ENCODE measurements at places on chromosomes 6 and 20.
A peak's percentile ranks its signal among the peaks of the same experiment; 100 is the strongest.

- no peak for DNase-seq
Measured at GRCh38 chr6:33958526-33959328, 154.9 kb upstream of the MLN start.

GRCh38 chr6:26172608-26172968 is 85.4 kb downstream of the HFE start:
- no peak for DNase-seq

DNA sequence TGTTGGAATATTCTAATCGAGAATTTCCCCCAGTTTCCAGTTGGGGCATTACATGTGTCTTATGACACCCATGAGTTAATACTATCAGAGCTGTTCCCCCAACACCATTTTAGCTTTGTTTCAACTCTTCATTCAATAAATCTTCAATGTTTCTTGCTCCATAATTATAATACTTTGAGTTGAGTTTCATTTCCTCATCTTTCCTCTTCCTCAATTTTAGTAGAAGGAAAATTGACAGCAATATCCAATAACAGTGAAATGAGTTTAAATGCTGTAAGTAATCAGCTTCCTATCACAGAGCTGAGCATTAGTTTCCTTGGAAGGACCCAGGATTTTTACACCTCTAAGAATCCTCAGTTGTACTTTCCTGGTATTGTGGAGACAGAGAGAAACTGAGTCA is 1.0 kb upstream of the STMND1 start:
- no peak for DNase-seq

- DNase-seq: peak; percentile 58
Measured at GRCh38 chr6:20873425-20874190, 339.4 kb downstream of the CDKAL1 start.

DNA sequence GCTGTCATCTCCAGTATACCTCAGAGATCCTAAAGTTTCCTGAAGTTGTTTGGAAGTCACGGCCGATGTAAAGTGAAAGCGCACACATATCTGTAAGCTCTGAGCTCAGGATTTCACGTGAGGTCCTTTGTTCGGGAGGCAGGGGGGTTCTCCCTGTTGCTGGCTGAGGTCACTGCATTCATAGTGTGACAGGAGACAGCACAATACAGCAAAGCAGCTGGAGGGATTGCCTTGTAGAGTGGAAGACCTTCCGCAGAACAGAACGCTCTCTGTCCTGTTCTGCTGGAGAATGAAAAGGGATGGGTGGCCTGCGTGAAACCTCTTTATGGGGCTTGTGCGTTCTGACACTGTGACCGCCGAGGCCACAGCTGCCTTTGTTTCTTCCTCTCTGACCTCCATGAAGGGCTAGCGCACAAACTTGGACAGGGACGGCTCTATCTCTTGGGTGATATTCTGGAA is 13.4 kb upstream of the SERPINB1 start:
- DNase-seq: no peak

GRCh38 chr6:14141351-14142062 is 23.9 kb downstream of the CD83 start:
- no peak for DNase-seq

DNA sequence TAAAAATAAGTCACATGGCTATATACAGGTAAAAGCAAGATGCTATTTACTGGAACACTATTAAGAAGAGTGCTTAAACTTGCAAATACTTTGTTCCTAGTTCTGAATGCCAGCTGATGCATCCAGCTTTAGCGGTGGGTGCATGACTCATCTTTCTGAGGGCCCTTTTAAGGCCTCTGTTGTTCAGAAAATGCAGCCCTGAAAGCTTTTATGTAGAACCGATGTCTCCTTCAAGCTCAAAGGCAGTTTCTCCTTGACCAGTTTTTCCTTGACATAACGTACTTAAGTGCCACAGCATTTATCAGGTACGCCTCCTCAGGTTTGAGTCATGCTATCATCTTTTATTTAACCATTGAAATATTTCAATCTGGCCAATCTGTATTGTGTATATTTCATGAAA is 82.8 kb downstream of the MLIP start:
- DNase-seq: no peak

DNA sequence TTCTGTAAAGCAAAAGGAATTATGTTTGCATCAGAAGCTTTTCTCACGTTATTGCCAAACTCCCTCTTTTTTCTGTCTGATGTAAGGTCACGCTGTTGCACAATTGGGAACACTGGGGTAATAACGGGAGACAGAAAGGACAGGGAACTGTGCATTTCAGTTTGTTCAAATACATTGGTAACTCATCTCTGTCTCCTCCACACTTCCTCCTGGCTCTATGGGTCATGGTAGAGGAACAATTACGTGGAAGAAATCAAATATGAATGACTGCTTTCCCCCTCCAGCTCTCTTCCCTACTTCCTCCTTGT is 132.2 kb upstream of the TNFAIP3 start:
- no peak for DNase-seq

- DNase-seq: no peak
Measured at GRCh38 chr20:41344477-41344876, 3.9 kb downstream of the LPIN3 start.

DNA sequence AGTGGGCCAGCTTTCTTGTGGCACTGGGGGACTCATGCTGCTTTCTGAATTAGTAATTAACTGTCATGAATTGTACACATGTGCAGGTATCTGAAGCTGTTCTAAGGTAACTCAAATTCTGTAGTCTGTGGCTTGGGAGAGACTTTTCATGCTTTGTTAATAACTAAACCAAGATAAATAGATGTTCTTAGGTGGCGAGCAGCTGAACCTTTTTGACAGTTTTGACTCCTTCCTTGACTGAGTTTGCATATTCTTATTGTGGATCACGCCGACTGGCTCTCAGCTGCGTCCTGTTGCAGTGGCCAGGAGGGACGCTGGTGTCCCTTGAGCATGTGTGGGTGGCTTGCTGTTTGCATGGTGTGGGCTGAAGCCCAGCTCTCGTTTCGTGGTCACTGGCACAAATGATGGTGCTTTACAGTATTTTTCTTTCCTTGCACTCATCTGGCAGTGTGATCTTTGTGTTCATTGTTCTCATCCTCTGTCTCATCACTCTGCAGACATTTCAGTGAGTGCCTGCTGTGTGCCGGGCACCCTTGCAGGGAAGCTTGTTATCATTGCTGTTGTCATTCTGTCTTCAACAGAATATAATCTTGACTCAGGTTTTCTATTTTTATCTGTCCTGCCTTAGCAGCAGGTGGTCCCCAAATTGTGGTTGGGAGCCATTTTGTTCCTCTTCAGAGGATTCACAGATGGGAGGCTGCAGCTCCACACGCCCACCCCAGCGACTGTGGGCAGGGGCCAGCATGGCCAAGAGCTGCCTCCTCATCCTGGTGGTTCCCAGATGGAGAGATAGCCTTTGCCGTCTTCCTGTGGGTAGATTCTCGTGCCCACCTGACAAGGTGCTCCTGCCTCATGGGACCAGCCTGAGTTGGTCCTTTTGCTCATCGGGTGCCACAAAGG is 39.6 kb downstream of the DUSP22 start:
- DNase-seq: no peak

GRCh38 chr20:17457079-17457478 is 74.1 kb downstream of the BFSP1 start:
- no peak for DNase-seq

DNA sequence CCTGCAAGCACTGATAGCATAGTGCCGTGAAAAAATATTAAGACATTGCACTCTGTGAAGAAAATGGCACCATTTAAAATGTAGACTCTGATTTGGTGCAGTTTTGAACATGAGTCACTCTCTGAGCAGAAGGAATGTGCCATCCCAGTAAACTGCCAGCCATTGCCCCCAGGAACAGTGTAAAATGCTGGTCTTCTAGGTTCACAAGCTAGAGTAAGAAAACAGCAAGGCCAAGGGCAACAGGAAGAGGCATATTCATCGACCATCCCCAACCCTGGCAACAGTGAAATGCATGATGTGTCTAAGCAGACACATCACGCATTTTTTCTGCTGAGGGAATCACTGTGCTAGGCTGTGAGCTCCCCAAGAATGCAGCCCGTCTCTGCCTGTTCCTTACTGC is 163.2 kb upstream of the RIN2 start:
- DNase-seq: no peak

DNA sequence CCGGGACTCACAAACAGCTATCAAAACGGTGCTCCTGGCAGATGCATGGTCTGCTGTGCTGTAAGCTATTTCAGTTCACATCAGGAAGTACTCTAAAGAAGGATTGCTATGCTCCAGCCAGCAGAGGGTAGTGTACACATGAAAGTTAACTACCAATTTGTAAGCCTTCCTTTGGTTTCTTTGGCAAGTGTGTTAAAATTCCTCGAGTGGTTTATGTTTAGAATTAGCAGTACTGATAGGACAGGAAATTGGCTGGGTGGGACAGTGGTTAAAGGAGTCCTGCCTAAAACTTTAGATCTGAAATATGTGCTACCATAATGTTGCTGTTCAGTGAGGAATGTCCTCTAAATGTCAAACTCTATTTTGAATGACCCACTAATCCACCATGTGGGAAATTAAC is 47.4 kb downstream of the TRMT11 start:
- DNase-seq: peak; percentile 33

DNA sequence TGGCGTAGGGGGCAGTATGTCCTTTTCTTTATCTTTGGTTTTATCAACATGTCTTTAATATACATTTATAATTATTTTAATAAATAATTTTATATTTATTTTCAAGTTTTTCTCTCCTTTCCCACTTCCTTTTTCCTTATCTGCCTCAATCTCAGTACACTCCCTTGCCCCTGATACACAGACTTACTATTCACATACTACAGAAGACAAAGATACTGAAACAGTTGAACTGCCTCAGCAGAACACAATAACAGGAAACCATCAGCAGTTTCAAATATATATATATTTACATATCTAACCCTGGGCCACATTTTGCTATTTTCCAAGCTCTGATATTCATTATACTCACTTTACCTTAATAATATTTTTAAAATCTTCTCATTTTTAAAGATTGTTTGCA is 19.8 kb downstream of the IBTK start:
- no peak for DNase-seq

GRCh38 chr6:3195420-3195694 is 32.1 kb downstream of the TUBB2B start:
- DNase-seq: no peak

GRCh38 chr6:22124756-22125155 is 172.1 kb downstream of the PRL start:
- no peak for DNase-seq

- DNase-seq: no peak
Measured at GRCh38 chr6:105604587-105604884, 201.7 kb upstream of the PREP start.

DNA sequence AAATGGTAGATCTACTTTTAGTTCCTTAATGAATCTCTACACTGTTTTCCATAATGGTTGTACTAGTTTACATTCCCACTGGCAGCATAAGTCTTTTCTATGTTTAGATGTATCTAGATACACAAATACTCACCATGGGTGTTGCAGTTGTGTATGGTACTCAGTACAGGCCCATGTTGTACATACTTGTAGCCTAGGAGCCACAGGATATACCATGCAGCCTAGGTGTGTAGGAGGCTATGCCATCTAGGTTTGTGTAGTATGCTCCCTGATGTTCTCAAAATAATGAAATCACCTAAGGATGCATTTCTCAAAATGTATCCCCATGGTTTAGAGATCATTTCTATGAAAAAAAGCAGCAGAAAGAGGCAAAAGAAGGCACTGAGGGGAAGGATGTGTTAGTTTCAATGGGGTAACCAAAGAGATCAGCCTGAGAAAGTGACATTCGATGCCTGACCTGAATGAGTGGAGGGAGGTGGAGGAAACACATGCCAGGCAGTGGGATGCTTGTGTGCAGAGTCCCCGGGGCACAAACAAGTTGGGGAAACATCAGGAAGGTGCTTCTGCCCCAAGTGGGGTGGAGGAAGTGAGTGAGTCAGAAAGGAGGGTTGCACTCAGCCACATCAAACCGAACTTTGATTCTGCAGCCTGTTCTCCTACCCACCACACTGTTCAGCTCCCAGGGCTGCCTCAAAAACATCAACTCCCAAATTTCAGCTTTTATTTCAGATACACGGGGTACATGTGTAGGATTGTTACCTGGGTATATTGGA is 191.2 kb downstream of the ZNF217 start:
- no peak for DNase-seq

DNA sequence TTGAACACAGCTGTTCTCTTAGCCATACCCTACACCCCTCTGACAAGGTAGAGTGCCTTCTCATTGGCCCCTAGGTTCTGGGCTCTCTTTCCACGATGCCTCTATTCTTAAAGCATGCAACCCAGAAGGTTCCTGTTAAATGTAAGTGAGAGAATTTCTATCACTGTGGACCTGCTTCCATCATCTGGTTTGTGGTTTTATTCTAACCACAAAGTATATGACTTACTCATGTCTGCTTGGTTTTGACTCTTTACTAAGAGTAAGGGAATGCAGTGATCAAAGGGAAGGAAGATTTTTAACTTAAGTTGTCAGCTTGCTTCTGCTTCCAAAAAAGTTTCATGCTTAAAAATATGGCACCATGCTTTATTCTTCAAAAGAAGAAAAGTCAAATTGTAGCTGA is 80.2 kb downstream of the ANKEF1 start:
- no peak for DNase-seq
